ENCODE measurements at places on chromosomes 12 and 14. TPM values are rescaled to one million over a fixed set of nuclear protein-coding genes. Genes with fewer than 3 reads are reported as not detected.

DNA sequence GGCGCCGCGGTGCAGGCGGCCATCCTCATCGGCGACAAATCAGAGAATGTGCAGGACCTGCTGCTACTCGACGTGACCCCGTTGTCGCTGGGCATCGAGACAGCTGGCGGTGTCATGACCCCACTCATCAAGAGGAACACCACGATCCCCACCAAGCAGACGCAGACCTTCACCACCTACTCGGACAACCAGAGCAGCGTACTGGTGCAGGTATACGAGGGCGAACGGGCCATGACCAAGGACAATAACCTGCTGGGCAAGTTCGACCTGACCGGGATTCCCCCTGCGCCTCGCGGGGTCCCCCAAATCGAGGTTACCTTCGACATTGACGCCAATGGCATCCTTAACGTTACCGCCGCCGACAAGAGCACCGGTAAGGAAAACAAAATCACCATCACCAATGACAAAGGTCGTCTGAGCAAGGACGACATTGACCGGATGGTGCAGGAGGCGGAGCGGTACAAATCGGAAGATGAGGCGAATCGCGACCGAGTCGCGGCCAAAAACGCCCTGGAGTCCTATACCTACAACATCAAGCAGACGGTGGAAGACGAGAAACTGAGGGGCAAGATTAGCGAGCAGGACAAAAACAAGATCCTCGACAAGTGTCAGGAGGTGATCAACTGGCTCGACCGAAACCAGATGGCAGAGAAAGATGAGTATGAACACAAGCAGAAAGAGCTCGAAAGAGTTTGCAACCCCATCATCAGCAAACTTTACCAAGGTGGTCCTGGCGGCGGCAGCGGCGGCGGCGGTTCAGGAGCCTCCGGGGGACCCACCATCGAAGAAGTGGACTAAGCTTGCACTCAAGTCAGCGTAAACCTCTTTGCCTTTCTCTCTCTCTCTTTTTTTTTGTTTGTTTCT is 1.7 kb downstream of the HSPA2 start:
- DNase-seq: peak; percentile 16

- DNase-seq: peak; percentile 49
These were observed 75.1 kb upstream of the ST8SIA1 start for GRCh38 chr12:22409377-22410164.

DNA sequence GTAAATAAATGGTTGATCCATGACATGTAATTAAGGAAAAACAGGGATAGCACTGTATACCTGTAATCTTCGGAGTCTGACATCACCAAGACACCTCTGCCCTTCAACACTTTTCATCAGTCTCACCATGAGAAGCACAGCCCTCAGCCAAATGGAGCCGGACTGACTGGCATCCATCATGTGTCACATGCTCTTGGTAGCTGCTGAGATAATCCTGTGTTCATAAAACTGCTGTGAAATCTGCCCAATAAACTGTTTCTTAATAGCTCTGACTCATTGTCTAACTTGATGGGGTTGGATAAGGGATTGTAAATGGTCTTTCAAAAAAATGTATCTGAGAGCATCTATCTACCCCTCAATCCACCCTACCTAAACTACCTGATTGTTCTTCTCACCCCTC is 33.6 kb downstream of the KCNH5 start:
- no peak for DNase-seq

- DNase-seq: no peak
These were observed 127.1 kb downstream of the ZFP36L1 start for GRCh38 chr14:68665792-68666204.

- DNase-seq: no peak
These were observed 215.4 kb upstream of the DIO2 start for GRCh38 chr14:80426683-80427082.

DNA sequence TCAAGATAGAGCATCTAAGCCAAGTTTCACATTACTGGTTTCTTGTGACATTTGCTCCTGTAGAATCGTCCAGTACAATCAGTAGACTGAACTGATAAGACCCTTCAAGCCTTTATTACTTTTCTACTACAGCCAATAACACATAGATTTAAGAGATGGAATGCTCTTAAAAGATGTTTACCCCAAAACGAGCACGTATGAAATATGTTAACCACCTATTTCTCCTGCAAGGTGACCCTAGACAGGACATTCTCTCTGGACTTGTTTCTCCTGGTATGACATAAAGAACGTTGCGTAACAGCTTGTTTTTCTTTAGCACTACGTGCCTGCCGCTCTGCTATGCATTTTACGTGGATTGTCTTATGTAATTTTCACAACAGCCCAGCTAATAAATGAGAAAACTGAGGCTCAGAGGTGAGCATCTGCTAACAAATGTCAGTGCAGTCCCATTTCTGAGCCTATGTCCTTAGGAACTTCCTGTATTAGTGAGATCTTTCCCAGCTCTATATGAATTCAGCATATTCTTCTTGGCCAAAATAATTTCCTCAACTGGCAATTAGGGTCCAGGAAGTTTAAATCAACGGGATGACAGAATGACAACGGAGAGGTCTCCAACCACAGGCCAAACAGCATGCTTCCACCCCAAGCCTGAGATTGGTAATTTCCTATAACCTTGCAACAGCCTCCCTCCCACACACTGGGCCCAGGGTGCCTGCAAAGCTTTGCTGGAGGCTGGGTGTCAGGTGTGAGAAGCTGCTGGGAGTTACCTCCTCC is 3.7 kb downstream of the NFKBIA start:
- no peak for DNase-seq

Gene BICDL1
- total RNA-seq: 5.2 TPM

Gene DUSP16
- 40.0 TPM for total RNA-seq

Gene HOXC13
- total RNA-seq: not detected

GRCh38 chr12:110957652-110958051 is 37.3 kb upstream of the MYL2 start:
- DNase-seq: no peak

DNA sequence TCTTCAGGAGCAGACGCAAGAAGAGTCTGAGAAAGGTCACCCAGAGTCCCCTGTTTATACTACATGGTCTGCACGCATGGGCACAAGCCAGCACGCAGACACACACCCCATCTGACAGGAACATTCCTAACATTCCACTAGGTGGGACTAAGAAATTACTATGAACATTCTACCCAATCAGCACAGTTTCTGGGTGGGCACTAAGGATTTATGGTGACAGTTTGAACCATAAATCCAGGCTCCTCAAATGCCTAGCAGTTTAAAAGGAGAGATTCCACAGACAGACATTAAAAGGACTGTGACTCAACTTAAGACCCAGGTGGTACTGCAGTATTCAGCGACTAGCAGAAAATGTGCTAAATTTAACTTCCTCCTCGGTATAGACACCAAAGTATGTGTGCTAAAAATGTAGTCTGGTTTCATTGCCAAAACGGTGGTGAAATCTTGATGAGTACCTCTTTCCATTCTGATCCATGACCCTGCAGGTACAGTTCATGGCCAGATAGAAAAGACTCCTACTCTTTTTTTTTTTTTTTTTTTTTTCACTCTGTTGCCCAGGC is 16.2 kb downstream of the ABHD4 start:
- DNase-seq: peak; percentile 60

GRCh38 chr14:74302152-74302628 is 544 bp downstream of the ABCD4 start:
- DNase-seq: peak; percentile 65

GRCh38 chr12:42732908-42733411 is 143.4 kb upstream of the PRICKLE1 start:
- no peak for DNase-seq

Gene ITGA7
- 28.4 TPM for total RNA-seq

GRCh38 chr12:120961604-120962531 is 16.5 kb upstream of the HNF1A start:
- DNase-seq: no peak

GRCh38 chr12:121917950-121918678 is at the start of gene CFAP251:
Gene CFAP251 (plus strand): TSS chr12:121918592. CDS start chr12:121921306, 2,714 bp downstream.
- peak; percentile 94 for DNase-seq

GRCh38 chr12:40742041-40742440 is 49.8 kb downstream of the CNTN1 start:
- DNase-seq: no peak

DNA sequence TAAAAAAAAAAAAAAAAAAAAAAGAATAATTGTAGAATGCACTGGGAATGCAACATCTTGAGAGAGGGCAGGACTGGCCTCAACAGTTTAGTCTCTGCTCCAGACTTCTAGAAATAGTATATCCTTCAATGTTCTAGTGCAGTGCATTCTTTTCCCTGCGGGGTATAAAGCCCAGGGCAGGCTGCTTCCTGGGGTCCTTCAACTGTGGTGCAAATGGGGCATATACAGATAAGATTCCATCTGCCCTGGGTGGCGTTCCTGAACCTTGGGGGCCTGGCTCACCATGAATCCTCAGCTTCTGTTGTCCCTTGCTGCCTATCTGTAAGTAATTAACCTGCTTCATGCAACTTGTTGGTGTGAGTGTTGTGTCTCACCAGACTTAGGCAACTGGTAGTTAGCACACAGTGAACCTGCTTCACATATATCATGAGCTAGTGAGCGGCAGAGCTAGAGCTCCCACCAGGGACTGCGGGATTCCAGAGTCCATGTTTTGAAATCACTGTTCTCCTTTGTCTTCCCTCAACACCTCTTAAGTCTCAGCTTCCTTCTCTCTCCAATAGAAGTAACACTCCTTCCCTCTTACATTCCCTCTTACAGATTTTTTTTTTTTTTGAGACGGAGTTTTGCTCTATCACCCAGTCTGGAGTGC is 177.6 kb downstream of the SUDS3 start:
- no peak for DNase-seq

Gene KRT72
- total RNA-seq: 0.17 TPM

GRCh38 chr12:47302111-47302671 is 222.4 kb upstream of the AMIGO2 start:
- no peak for DNase-seq

Gene LRP1-AS
- total RNA-seq: not detected

DNA sequence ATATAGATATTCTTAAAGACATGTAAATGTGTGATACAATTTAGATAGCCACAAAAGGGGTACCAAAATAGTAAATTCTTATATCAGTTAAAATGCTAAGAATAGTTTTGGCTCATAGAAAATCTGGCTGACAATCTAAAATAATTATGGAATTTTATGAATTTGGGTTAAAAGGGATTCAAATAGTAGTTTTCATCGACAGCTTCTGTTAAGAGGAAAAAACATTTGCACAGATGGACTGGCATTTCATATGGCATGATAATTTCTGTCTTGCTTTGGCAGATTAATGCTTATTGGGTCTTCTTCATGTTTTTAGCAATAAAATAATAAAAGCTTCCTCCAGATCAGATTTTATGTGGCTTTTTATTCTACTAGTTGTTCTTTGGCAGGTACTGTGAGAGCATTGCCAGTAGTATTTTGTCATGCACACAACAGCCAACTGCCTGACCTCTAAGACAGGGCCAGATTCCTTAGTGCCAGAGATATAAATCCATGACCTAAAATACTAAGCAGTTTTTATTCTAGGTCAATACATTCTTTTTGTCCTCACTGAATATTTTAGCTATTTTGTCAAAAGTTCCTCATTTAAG is 9.1 kb downstream of the ABCD2 start:
- no peak for DNase-seq

GRCh38 chr14:75464626-75465025 is 36.8 kb downstream of the JDP2 start:
- DNase-seq: no peak

DNA sequence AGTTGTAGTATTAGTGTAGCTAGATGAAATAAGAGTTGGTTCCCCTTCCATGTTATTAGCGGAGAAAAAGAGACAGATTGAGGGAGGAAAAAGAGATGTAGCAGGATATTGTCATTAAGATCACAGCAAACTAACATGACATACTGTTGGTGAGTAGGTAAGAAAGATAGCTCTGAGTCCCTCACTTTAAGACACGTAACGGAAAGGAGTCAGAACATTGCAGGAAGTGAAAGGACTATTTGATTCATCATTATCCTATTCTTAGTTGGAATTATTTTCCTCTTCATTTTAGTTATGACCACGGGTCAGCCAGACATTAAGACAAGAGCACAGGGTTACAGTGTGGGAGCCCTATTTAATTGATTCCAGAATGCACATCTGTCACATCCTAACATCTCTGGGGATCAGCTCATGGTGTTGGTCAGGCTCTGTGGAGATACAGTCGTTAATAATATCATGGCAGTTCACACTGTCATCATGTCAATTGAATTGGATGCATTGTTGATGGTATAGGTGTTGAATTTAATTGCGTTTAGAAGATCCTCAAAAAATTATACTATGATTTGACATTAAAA is 55.0 kb downstream of the TMX1 start:
- no peak for DNase-seq

- DNase-seq: no peak
These were observed 830 bp upstream of the LPCAT3 start for GRCh38 chr12:7019043-7019569.

Data from lung (tissue), 17 donors.